ENCODE measurements at places on chromosomes 6 and 20. TPM values are rescaled to one million over a fixed set of nuclear protein-coding genes. Genes with fewer than 3 reads are reported as not detected.
A peak's percentile ranks its signal among the peaks of the same experiment; 100 is the strongest.

DNA sequence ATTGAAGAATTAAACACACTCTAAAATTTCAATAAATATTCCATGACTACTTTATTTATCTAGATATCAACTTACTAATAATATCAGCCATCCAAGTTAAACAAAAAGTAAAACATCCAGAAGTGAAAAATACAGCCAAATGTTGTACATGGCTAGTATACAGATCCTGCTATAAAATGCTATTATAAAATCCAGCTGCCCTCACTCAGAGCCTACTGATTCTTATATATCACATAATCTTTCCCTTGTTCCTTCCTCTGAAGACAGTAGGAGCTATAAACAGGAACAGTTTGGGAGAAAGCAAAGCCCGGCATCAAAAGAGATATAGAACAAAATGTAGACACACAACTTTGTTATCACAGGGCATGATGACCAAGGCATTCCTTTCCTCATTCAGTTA is 212.9 kb downstream of the PLCB4 start:
- DNase-seq = no peak
- no peaks in the 10 kb centered on the region for H3K4me1 ChIP-seq
- H3K27me3 ChIP-seq = no peaks in the 10 kb centered on the region
- no peaks in the 10 kb centered on the region for H3K36me3 ChIP-seq
- H3K4me3 ChIP-seq = no peak overlapping the region

Gene MRPL2
- 99.9 TPM for total RNA-seq

DNA sequence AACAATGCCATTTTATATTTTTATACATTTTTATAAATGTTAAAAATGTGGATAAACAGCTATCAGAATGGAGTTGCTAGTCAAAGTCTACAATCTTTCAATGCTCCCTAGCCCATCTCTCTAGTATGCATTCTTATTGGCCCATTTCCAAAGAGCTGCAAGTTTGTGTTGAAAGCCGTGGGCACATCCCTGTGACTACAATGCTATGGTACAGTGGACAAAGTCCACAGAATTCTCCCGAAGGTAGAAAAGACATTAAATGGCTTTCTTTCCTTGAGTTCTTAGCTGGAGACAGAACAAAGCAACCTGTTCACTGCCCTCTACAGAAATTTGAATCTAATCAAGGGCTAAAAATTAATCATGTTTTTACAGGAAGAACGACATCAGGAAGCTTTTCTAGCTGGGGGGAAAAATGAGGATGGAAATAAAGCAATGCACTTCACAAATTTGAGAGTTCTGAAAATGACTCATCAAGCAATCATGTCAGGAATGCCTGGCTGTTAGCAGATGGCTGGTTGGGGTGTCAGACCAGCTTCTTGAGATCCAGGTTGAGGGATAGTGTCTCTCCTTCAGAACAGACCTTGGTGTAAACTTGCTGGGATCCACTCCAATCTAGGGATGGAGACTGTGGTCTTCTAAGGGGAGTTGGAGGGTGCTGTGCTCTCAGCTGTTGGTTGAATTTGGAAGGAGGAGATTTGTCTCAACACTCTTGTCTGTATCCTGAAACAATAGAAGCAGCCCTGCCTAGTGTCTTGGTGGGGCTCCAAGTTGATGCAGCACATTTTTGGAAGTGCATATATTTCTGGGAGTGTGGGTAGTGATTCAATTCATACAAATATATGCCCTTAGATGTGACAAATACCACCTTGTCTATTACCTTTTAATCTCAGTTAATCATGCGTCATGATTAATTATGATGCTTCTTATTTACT is 143.4 kb upstream of the PHACTR1 start:
- H3K4me3 ChIP-seq = no peak overlapping the region
- no peak overlapping the region for H3K27ac ChIP-seq
- no peaks in the 10 kb centered on the region for H3K36me3 ChIP-seq
- no peak for DNase-seq
- H3K27me3 ChIP-seq = no peaks in the 10 kb centered on the region

Gene HEY2
- 17.7 TPM for total RNA-seq

DNA sequence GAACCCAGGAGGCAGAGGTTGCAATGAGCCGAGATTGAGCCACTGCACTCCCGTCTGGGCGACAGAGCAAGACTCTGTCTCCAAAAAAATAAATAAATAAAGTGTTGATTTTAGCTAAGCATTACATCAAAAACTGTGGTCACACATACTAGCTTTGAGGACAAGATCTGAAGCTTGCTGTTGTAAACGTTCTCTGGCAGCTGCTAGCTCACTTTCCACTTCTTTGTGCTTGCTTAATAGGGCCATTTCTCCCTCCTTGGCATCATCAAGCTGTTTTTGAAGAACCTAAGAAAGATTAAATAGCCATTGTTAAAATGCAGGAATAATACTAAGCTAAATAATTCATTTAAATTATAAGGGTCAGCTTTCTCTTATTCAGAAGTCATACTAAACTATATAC is 55.7 kb downstream of the FAM184A start:
- no peaks in the 10 kb centered on the region for H3K36me3 ChIP-seq
- H3K27ac ChIP-seq = no peak overlapping the region
- no peak overlapping the region for H3K4me3 ChIP-seq
- no peaks in the 10 kb centered on the region for H3K27me3 ChIP-seq
- H3K4me1 ChIP-seq = peaks cover 16% of the 10 kb centered on the region
- no peak for DNase-seq

DNA sequence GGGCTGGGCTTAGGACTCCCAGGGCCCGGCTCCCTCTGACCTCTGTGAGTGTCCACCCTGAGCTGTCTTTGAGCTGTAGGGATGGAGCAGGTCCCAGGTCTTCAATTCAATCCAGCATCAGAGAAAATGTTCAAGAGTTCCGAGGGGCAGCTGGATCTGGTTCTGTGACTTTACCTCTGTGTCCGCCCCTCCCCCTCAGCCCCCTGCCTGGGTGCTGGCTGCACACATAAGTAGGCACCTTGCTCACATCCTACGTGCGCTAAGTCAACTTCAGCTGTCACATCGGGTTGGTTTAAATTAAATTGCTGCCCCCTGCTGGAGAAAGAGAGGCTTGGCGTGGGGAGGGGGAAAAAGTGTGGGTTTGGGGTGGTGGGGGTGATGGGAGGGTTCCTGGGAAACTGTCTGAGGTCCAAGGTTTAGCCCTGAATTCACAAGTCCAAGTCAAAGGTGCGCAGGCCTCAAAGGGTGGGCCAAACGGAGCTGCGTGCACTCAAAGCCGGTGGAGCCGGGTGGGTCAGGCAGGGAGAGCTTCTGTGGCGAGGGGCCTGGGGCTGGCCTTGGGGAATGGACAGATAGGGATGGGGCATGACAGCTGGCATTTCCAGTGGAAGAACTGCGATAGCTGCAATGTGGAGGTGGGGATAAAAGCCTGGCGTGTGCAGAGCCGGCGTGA is 3.0 kb downstream of the WFDC5 start:
- no peaks in the 10 kb centered on the region for H3K4me1 ChIP-seq
- H3K4me3 ChIP-seq = no peak overlapping the region
- no peak overlapping the region for H3K27ac ChIP-seq
- no peaks in the 10 kb centered on the region for H3K27me3 ChIP-seq
- peak; percentile 75 for DNase-seq
- no peaks in the 10 kb centered on the region for H3K36me3 ChIP-seq

GRCh38 chr6:101926149-101926925 is 532.8 kb downstream of the GRIK2 start:
- no peak overlapping the region for H3K27ac ChIP-seq
- no peaks in the 10 kb centered on the region for H3K27me3 ChIP-seq
- no peaks in the 10 kb centered on the region for H3K36me3 ChIP-seq
- H3K4me1 ChIP-seq = no peaks in the 10 kb centered on the region
- no peak for DNase-seq

DNA sequence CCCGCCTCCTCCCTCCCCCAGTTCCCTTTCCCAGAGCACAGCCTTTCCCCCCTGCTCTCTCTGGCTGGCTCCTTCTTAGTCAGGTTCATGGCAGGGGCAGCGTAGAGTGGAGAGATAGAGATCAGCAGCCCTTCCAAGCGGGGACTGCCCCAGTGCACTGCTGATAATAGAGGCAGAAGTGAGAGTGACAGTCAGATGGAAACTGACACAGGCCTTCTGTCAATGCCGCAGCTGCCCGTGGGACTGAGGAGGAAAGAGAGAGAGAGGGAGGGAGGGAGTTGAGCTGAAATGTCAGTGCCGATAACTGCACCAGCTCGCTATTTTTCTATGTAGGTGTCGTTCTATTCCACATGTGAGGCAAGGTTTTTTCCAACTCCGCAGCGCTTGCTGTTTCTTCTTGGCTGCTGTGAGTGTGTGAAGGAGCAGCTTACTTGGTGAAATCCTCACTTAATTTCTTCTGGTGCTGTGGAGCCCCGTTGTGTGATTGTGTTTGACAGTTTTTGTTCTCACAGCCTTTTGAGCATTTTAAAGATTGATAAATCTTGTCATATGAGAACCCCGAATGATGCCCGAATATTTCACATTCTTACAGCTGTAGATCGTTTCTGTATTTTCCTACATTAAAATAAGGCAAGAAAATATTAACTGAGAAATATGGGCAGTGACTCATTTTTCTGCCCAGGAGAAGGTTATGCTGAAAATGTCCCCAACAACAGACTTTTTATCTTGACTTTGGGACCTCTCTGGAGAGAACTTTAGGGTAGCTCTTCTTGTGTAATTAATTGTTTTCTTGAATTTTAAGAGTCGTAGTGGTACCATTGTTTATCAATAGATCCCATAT is 386.4 kb upstream of the MMS22L start:
- no peaks in the 10 kb centered on the region for H3K27me3 ChIP-seq
- H3K4me3 ChIP-seq = no peak overlapping the region
- H3K27ac ChIP-seq = no peak overlapping the region
- no peaks in the 10 kb centered on the region for H3K36me3 ChIP-seq
- peak; percentile 47 for DNase-seq

DNA sequence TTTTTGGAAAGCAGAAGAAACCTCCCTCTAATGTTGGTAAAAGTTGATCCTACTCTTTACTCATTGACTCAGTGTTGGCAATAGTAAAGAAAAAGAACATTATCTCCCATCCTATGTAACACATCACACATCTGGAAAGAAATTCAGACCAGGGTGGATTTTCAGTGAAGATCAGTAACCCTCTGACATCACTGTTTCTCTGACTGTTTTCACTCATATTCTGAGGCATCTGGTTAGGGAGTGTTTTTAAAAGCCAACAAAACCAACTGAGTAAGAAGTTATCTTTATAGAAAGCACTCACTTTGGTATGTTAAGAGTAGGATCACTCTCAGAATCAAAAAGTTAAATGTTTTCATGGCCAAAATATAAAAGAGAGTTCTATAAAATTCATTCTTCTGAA is 143.6 kb downstream of the DST start:
- DNase-seq = no peak
- H3K27ac ChIP-seq = no peak overlapping the region
- no peak overlapping the region for H3K4me3 ChIP-seq
- H3K27me3 ChIP-seq = no peaks in the 10 kb centered on the region

DNA sequence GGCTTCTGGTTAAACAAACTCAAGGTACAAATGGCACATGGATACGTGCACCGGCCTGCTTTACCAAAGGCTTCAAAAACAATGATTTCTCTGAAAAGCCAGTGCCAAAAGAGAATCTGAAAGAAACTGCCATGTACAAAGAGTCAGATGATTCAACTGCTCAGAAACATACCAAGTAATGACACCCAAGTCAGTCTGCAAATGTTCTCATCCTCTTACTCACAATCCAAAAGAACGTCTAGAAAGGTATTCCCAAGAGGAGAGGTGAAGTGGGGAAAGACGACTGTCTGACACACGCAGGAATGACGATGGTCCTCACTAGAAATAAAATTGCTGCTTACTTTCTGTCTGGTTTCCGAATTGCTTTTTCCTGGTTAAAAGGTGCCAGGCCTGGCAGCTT is 52.9 kb downstream of the NFATC2 start:
- H3K36me3 ChIP-seq = no peaks in the 10 kb centered on the region
- H3K27me3 ChIP-seq = no peaks in the 10 kb centered on the region
- no peak for DNase-seq

DNA sequence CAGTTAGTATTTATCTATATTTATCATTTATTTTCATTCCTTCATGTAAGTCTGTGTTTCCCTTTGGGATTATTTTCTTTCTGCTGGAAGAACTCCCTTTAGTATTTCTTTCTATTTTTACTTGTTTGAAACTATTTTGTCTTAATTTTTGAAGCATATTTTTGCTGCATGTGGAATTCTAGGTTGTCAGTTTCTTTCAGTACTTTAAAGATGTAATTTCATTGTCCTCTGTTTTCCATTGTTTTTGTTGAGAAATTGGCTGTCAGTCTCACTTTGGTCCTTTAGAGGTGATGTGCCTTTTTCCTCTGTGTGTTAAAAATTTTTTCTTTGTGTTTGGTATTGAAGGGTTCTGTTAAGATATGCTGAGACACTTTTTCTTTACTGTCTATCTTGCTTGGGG is 17.1 kb downstream of the RNF182 start:
- no peak for DNase-seq
- H3K36me3 ChIP-seq = no peaks in the 10 kb centered on the region
- no peaks in the 10 kb centered on the region for H3K27me3 ChIP-seq
- H3K4me1 ChIP-seq = no peaks in the 10 kb centered on the region
- H3K4me3 ChIP-seq = no peak overlapping the region

GRCh38 chr20:41613321-41613720 is 4.9 kb downstream of the CHD6 start:
- no peak overlapping the region for H3K4me3 ChIP-seq
- H3K4me1 ChIP-seq = peaks cover 7% of the 10 kb centered on the region
- no peaks in the 10 kb centered on the region for H3K36me3 ChIP-seq
- DNase-seq = no peak

DNA sequence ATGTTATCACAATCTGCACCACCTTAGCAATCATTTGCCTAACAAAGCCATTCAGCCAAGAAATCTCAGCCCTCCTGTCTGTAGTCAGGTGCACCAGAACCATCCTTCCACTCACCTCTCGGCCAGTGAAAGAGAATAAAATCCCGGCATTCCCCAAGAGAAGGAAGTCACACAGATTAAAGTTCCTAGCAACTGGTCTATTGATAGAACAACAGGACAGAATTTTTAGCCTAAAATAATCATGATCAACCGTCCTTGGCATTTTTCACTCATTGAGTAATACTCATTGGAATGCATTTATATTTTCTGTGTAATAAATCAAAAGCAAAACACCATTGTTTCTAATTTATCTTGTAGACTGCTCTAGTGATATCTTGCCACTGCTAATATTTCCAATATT is 85.7 kb upstream of the CDH4 start:
- no peaks in the 10 kb centered on the region for H3K36me3 ChIP-seq
- H3K4me3 ChIP-seq = no peak overlapping the region
- DNase-seq = no peak
- H3K27me3 ChIP-seq = peaks cover 2% of the 10 kb centered on the region
- peaks cover 4% of the 10 kb centered on the region for H3K4me1 ChIP-seq

Gene OPRM1
- not detected for total RNA-seq

Gene TUBB2B
- total RNA-seq = 599 TPM

DNA sequence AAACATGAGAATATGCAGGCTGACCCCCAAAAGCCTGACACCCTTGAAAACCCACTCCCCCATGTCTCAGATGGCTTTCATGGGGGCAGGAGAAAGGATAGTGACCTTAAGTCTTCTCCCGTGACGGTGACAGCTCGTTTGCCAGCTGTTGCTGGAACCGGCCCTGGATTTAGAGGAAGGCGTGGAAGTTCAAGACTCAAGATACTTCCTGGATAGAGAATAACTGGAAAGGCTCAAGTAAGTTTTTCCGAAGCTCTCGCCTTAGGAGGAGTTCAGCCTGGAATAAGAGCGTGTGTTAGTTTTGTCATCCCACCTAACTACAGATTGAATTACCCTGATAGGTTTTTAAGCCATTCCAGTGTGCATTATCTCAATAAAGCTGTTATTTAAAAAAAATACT is 11.6 kb upstream of the MTG2 start:
- H3K36me3 ChIP-seq = peaks cover 25% of the 10 kb centered on the region
- no peak overlapping the region for H3K4me3 ChIP-seq
- no peaks in the 10 kb centered on the region for H3K27me3 ChIP-seq
- H3K4me1 ChIP-seq = no peaks in the 10 kb centered on the region
- no peak overlapping the region for H3K27ac ChIP-seq

Gene FILIP1
- 5.0 TPM for total RNA-seq

All from H1 (cell line).